ENCODE measurements at places on chromosomes 3 and 15.

DNA sequence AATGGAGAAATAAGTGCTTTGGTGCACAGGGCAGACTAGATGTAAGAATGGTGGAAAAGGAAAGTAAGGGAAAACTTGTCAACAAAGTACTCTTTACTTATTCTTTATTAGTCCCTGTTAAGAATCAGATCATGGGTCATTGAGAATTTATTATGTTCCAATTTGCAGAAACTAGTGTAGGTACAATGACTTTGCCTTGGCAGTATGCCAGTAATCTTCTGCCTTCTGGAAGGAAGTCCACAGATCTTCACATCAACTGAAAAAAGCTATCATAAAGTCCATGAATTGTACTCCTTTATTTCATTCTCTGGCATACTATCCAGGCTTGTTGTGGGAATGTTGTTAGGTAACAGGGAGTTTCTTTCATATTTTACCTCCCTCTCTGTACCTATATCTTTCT lies 88.2 kb upstream of the FLNB start:
- DNase-seq = no peak

GRCh38 chr15:73249499-73249898 lies 119.3 kb downstream of the HCN4 start:
- no peak for DNase-seq

DNA sequence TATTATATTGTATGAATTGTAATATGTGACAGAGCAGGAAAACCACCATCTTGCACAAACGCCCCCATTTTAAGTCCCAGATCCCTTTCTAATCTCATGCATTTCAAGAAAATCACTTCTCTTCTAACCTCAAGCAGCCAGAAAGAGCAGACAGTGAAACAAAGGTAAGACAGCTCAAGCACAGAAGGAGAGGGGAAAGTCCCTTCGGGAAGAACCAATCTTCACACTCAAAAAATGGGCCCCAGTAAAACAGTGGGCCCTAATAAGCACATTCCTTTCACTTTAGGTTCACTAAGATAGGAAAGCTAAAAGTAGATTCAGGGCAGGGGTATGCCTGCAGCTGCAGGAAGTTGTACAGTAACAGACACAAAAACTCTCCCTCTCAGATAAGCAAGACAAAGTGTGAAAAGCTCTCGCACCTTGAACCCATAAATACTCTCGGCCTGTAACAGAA lies 1268.7 kb downstream of the SI start:
- no peak for DNase-seq

GRCh38 chr3:179933914-179934313 lies 102.8 kb downstream of the PEX5L start:
- no peak for DNase-seq

DNA sequence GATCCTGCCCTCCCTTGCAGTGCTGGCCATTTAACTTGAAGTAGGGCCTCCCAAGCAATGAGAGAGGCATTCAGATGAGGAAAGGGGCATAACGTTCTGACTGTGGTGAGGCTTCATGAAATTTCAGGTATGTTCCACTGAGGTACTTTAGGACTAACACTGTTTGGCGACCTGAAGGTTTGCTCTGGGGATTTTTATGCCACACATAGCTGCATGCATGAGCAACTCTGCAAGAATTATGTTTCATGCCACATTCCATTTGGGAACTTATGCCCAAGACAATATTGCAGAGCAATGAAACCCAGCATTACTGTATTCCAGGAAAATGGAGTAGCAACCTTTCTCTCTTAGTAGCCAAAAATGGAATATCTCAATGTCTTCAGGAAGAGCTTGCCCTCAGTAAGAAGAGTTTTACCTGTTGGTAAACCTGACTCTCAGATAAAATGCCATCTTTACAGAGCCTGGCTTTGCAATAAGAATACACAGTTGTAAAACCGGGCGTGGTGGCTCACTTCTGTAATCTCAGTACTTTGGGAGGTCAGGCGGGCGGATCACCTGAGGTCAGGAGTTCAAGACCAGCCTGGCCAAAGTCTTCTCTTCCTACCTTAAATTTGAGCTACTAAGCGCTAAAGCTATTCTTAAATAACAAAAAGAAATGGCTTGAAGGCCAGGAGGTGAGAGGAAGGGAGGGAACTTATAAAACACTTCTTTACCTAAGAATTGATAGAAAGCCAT lies 16.7 kb upstream of the TBL1XR1 start:
- DNase-seq = no peak

- no peak for DNase-seq
Observed at GRCh38 chr3:128436214-128436613, 30.5 kb downstream of the DNAJB8 start.

DNA sequence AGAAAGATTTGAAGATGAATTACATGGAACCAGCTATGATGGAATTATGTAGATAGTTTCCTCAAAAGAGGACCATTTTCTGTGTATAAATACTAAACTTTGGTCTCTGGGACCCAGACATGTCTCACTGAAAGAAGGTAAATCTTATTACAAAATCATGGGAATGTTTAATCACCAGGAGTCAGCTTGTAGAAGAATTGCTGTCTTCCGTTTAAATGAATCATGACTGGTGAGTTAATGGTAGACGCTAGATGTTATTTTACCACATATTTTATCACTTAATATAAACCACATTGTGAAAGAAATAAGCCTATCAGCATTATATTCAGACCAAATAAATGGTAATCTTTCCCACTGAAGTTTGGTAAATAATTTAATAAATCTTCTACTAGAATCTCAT lies 322.3 kb upstream of the SUCLG2 start:
- no peak for DNase-seq
